ENCODE measurements at places on chromosomes 11 and 22.

- H3K27me3 ChIP-seq = no peaks in the 10 kb centered on the region
- H3K4me1 ChIP-seq = no peaks in the 10 kb centered on the region
- H3K27ac ChIP-seq = no peak overlapping the region
- DNase-seq = no peak
These were observed 114.6 kb upstream of the THY1 start for GRCh38 chr11:119537306-119538253.

DNA sequence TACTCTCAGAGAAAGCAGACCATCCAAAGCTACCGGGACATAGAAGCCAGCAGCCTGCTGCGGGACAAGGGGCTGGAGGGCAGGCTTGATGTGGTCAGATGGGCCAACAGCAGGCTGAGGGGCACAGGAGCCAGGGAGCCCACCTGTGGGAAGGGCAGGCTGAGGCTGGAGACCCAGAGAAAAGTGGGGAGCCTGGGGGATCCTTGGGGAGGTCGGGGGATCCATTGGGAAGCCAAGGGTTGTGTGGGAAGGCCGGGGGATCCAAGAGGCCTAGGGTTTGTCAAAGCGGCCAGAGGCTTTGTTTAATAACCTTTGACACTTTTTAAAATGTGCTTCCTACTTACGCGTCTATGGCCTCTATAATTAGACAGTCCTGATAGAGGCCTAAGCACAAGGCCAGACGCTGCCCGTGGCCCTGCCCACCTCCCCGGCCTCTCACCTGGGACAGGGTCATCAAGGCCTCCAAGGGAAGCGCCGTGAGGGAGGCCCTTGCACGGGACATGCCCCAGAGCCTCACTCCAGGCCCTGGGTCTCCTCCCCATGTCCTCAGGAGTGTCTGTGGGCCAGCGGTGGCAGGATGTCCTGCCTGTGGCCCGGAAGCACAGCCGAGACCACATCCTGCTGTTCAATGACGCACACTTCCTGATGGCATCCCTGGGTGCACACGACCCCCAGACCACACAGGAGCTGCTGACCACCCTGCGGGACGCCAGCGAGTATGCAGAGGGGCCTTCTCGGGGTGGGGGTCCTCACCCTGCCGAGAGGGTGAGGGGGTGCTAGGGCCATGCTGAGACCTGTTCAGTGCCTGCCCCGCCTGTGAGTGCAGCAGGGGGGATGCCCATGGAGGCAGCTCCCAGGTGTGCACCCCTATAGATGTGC lies 8.6 kb upstream of the GTSE1 start:
- peak overlapping the region; percentile 64 for H3K27ac ChIP-seq
- H3K4me1 ChIP-seq = no peaks in the 10 kb centered on the region

DNA sequence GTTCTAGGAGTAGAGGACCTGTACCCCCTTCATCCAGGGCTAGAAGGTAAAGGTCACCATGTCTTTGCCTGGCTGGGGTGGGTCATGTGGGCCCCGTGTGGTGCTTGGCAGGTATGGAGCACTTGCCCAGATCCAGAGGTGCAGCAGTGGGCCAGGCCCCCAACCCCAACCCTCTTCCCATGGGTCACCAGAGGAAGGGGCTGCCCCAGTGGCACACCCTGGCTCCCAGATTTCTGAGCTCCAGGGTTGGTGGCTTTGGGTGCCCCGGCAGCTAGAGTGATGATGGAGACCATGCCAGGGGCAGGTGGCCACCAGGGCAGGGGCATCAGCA lies 2.4 kb upstream of the GP1BB start:
- no peak overlapping the region for H3K4me3 ChIP-seq
- DNase-seq = no peak
- peaks cover 28% of the 10 kb centered on the region for H3K36me3 ChIP-seq

GRCh38 chr11:77081976-77082836 lies 15.4 kb downstream of the CAPN5 start:
- no peak overlapping the region for H3K4me3 ChIP-seq
- H3K27me3 ChIP-seq = no peaks in the 10 kb centered on the region
- H3K27ac ChIP-seq = peak overlapping the region; percentile 85
- H3K36me3 ChIP-seq = peaks cover 16% of the 10 kb centered on the region

- no peaks in the 10 kb centered on the region for H3K27me3 ChIP-seq
- H3K27ac ChIP-seq = peak overlapping the region; percentile 94
- no peak for DNase-seq
- H3K36me3 ChIP-seq = peaks cover 12% of the 10 kb centered on the region
- peak overlapping the region; percentile 86 for H3K4me3 ChIP-seq
- peaks cover 64% of the 10 kb centered on the region for H3K4me1 ChIP-seq
These were observed 1.3 kb upstream of the NADSYN1 start for GRCh38 chr11:71451596-71452198.

DNA sequence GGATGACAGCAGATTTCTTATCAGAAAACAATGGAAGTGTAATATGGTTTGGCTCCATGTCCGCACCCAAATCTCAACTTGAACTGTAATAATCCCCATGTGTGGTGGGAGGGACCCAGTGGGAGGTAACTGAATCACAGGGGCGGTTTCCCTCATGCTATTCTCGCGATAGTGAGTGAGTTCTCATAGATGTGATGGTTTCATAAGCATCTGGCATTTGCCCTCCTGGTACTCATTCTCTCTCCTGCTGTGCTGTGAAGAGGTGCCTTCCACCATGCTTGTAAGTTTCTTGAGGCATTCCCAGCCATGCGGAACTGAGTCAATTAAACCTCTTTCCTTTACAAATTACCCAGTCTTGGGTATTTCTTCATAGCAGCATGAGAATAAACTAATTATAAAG lies 81.0 kb upstream of the SCUBE2 start:
- peaks cover 69% of the 10 kb centered on the region for H3K36me3 ChIP-seq
- H3K4me3 ChIP-seq = no peak overlapping the region
- H3K27ac ChIP-seq = no peak overlapping the region

GRCh38 chr11:1389932-1390568 lies at the start of gene BRSK2:
TSS of gene BRSK2 (plus strand) at chr11:1389934. CDS start at chr11:1390285, 351 bp downstream.
- H3K27me3 ChIP-seq = peaks cover 13% of the 10 kb centered on the region
- no peak for DNase-seq
- H3K36me3 ChIP-seq = no peaks in the 10 kb centered on the region
- H3K4me1 ChIP-seq = peaks cover 14% of the 10 kb centered on the region
- peak within 1 kb of the TSS; percentile 59 for H3K4me3 ChIP-seq

GRCh38 chr11:113197446-113197845 lies 116.9 kb upstream of the TTC12 start:
- H3K4me1 ChIP-seq = peaks cover 21% of the 10 kb centered on the region
- no peaks in the 10 kb centered on the region for H3K36me3 ChIP-seq
- H3K27me3 ChIP-seq = no peaks in the 10 kb centered on the region
- DNase-seq = no peak
- no peak overlapping the region for H3K4me3 ChIP-seq

DNA sequence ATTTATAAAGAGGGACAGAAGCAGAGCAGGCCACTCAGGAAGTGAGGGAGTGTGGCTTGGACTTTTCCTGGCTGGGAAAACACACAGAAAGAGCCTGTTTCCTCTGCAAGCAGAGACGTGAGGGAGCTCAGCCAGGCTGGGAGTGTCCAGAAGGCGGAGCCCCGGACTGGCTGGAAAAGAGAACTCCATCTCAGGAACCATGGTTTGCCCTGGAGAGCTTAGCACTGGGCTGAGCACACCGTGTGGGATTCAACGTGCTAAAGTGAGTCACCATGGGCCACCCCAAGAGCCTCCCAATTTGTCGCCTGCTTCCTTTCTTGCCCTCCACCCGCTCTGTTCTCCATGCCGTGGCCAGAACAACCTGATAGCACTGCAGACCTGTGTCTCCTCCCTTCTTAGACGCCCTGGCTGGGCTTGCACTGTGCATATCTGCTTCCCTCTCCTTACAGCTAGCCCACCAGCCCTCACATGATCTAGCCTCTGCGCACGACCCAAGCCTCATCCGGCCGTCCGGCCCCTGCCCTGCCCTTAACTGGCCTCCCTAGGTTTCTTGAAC lies 51.8 kb downstream of the GALNT18 start:
- peak; percentile 78 for DNase-seq
- peaks cover 14% of the 10 kb centered on the region for H3K4me1 ChIP-seq
- no peaks in the 10 kb centered on the region for H3K36me3 ChIP-seq
- no peak overlapping the region for H3K4me3 ChIP-seq
- H3K27me3 ChIP-seq = no peaks in the 10 kb centered on the region

DNA sequence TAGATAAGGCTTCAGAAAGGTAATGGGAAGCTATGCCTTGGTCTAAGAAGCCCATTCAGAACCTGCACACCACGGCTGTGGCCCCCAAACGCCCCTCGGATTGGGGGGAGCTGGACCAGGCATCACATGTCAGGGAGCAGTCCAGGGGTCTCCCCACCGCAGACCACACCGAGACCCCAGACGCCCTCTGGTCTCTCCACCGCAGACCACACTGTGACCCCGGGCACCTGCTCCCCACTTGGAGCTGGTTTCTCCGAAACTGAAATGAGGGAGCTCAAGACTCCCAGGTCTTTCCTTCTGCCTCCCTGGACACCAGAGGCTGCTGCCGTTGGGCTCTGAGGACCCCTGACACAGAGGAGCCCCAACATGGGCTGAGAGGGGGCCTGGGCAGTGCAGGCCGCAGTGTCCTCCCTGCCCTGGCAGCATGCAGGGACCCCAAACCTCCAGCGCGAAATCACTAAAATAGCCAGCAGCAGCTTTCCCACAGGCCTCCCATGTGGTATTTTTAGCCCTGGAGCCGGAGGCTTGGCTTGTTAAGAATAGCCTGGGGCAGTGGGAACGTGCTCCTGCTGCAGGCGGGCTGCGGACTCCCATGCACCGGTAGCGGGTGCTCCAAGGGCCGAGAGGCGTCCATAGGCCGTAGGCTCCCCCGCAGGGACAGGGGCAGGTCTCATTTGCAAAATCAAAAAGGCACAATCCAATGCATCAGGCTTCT lies 7.7 kb downstream of the LINC01488 start:
- H3K27ac ChIP-seq = no peak overlapping the region
- no peak overlapping the region for H3K4me3 ChIP-seq
- no peaks in the 10 kb centered on the region for H3K36me3 ChIP-seq
- peak; percentile 55 for DNase-seq
- H3K27me3 ChIP-seq = no peaks in the 10 kb centered on the region
- no peaks in the 10 kb centered on the region for H3K4me1 ChIP-seq

DNA sequence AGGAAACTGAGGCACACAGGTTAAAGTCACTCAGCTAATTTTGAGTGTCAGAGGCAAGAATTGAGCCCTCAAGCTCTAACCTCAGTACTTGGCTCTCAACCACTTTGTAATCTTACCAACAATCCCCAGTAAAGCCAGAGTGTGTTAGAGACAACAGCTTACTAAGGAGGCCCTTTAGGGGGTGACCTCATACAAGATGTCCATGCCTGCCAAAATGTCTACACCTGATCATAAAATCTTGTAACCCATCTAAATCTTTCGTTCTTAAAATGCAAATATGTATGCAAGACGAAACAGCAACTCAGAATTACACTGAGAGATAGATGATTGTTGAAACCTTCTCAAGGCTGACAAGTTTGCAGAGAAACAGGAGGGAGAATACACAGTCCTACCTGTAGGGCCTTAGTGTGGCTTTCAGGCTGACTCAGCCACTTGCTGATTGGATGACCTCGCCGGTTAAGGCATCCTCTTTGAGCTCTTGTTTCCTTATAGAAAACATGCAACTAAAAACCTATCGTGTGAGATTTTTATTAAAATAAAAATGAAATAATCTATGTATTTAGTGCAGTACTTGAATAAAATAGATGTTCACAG lies 143.2 kb downstream of the OPCML start:
- no peaks in the 10 kb centered on the region for H3K27me3 ChIP-seq
- no peak for DNase-seq
- H3K36me3 ChIP-seq = no peaks in the 10 kb centered on the region
- no peak overlapping the region for H3K27ac ChIP-seq

DNA sequence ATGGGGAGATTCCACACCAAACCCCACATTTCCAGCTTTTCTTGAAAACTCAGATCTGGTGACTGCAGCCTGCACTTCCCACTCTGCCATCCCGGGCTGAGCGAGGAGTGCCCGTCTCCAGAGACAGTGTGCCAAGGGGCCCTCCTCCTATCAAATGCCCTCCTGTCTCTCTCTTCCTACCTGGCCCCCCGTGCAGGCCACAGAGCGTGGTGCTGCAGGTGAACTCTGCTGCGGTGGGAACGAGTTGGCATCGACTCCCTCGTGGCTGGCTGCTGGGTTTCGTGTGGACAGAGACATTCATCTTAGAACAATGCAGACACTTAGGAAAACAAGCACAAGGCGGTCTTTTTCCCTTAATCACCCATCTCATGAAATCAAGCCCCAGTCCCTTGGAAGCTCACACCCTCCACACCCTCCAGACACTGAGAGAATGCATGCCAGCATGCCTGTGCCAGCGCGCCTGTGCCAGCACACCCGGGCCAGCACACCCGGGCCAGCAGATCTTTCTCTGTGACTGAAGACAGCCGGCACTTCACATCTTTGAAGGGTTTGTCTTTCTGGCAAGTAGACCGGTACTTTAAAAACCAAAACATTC lies 65.0 kb downstream of the PARVB start:
- no peak overlapping the region for H3K4me3 ChIP-seq
- peaks cover 5% of the 10 kb centered on the region for H3K36me3 ChIP-seq
- DNase-seq = peak; percentile 65
- no peak overlapping the region for H3K27ac ChIP-seq

- peaks cover 26% of the 10 kb centered on the region for H3K4me1 ChIP-seq
- DNase-seq = no peak
- H3K36me3 ChIP-seq = no peaks in the 10 kb centered on the region
- H3K27ac ChIP-seq = no peak overlapping the region
These were observed 14.4 kb upstream of the SPTBN2 start for GRCh38 chr11:66743271-66743968.

- H3K4me1 ChIP-seq = peaks cover 4% of the 10 kb centered on the region
- H3K27me3 ChIP-seq = no peaks in the 10 kb centered on the region
- no peak for DNase-seq
- no peak overlapping the region for H3K4me3 ChIP-seq
These were observed 127.2 kb downstream of the ST3GAL4 start for GRCh38 chr11:126482586-126483108.
